ENCODE measurements at places on chromosomes 3 and 15.
A peak's percentile ranks its signal among the peaks of the same experiment; 100 is the strongest.

DNA sequence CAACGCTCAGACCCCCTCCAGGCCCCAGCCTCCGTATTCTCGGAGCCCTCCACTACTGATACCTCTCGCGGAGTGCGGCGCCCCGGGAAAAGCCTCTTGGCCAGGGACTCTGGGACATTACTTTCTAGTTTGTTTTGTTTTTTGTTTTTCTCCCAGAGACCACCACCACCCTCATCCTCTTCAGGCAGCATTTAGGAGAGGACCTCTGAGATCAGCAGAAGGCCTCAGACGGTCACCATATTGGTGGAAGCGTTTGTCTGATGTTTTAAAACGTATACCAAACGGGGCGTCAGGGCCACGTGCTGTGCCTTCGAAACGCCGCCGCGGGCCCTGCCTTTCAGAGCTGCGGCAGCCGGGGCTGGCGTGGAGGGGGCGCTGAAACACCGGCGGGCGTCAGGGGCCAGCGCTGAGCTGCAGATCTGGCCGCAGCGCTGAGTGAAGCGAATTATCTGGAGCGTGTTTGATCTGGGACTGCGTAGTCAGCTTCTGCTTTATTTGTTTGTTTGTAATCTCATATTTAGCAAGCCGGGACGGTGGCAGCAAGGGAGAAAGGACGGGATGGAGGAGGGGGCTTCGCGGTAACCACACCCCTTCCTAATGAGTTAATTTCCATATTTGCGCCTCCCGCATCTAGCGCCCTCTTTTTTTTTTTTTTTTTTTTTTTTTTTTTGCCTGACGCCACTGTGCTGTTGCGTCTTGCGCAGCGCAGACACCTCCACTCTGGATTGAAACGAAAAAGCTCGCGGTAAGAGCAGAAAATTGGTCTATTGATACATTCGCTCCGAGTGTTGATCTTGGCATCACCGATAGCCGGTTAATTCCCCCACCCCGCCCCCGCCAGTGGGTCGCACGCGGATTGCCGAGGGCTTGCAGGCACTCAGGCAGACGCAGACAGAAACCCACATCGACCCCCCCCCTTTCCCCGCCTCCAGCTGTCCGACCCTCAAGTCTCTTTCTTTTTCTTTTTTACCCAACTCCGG, 14.9 kb downstream of the SOX2 start:
- DNase-seq: no peak

DNA sequence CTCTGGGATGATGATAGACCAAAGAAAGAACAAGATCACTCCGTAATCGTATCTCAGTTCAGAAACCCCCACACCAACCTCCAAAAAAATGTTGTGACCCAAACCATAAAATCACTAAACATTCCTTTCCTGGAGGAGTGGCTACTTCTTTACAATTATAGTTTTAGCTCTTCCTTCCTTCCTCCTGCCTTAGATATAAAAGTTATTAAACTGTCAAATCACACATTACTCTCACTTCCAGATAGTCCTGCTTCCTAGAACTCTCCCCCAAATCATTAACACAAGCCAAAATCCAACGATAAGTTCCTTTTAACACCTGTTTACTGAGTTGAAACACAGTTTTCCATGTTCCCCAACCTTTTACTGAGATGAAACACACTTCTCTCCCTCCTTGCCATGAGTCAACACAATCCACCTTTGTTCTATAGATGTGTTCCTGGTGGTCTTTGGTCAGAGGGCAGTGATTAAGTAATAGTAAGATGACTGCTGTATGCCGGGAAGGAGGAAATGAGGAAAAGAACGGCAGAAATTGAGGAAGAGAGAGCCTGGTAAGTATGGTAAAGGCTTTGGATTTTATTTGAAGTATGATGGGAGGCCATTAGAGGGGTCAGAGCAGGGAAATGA, 8.3 kb upstream of the CRYGS start:
- DNase-seq: no peak

GRCh38 chr15:64665179-64665578, 110.2 kb downstream of the RBPMS2 start:
- DNase-seq: no peak

GRCh38 chr15:60758961-60759729, 280.2 kb upstream of the ICE2 start:
- DNase-seq: no peak

DNA sequence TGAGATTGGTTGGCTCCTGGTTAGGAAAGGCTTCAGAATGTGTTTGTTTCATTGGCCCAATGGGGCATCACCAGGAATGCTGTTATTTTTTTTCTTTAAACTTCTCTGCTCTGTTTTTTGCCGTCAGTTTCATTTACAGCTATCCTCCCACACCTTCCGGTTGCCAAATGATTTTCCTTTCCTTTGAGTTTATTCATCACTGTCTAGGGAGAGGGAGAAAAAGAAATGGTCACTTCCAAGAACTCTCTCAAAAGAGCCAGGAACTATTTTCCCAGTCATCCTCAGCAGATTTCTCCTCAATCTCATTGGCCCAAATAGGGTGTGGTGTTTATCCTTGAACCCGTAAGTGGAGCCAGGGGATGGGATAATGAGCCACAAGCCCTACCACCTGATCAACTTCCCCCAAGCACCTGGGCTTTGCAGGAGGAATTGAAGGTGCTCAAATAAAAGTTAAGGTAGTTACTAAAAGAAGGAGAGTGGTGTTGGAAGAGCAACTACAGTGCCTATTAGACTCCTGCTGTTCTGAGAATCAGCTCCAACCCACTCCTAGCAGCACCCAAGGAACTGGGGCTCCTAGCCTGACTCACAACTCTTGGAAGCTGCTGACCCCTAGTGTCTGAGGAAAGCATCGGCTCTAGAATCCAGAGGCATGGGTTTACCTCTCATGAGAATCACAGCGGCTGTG, 183.8 kb upstream of the IL12A start:
- DNase-seq: peak; percentile 73

DNA sequence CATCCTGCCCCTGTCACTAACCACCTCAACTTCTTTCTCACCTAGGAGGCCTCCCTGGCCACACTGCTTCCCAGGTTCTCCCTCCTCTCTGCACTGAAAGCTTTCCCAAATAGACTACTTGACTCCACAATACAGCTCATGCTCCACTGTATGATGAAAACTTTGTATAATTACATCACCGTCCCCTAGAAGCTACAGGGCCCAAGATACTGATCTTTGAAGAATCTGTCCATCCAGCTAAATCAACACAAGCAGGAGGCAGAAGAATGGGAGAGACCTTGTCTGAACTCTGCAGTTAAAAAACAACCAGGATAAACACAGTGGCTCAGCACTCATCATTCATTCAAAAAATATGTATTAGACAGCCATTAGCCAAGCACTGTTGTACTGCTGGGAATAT, 26.4 kb upstream of the RPS17 start:
- no peak for DNase-seq

DNA sequence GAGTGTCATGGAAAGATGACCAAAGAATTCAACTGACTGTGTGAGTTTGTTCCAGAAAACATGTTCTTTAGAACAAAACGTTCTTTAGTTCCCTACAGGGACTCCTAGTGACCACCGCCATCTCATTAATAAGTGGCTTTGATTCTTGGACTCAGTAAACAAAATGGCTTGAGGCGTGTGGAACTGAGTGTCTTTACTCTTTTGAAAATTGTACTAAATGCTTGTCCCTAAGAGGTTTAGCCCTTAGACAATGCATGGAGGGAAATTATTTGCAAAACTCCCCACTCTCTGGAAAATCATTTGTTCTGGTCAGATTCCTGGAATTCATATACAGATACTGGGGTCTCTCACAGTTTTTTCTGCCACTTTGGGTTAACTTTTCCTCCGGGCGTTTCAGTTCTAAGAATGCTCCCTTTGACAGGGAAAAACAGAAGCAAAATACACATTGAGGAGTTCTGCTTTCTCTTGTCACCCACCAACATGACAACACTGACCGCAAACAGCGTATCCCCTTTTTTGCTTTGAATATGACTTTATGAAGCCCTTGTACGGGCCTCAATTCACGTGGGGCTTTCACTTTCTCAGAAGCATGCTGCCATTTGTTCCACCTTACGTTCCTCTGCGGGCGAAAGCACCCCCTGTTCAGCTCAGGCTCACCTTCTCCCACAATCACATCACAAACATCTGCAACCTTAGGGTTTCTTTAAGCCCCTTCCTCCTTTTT, 15.3 kb upstream of the NRROS start:
- DNase-seq: peak; percentile 56

- peak; percentile 60 for DNase-seq
These were observed 29.1 kb downstream of the FGD5 start for GRCh38 chr3:14847613-14848541.

- peak; percentile 45 for DNase-seq
These were observed 2.7 kb upstream of the OPA1 start for GRCh38 chr3:193590088-193590856.

GRCh38 chr15:74956648-74957475, at the start of gene RPP25:
RPP25 (minus strand) TSS chr15:74956772; CDS start chr15:74956583, 189 bp downstream.
- DNase-seq: peak; percentile 87

DNA sequence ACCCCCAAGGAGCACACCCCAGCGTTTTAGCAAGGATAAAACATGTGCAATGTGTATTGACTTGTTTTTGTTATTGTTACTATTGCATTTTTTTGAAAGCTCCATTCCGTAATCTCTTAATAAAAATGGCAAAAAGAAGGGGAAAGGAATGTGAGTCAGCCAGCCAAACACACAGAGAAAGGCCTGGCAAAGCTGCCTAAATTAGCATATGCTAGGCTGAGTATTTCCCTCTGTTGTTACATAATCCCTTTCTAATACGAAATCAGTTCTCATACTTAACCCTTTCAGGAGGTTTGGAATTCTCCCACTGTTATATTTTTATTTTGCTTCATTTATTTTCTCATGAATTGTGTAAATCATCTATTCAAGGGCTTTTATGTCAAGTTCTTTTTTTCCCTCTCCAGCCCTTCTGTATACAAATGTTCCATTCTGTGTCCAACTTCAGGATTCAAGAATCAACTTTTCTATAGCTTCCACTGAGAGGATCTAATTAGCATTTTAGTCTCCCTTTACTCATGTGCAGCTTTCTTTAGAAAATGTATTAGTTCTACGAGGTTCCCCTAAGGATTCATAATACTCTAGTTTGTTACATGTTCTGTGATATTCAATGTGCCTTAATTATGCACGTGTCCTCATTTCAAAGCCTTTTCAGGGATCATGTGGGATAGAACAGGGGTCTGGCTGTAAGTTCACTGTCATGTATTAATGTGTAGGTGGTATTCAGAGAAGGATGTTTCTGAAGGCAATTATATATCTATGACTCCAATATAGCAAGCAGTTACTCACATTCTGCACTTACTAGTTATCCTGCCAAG, 9.2 kb downstream of the CADM2 start:
- no peak for DNase-seq

- no peak for DNase-seq
These were observed 242.2 kb downstream of the SLCO3A1 start for GRCh38 chr15:92095693-92096092.

GRCh38 chr3:168693870-168694269, 598.1 kb upstream of the GOLIM4 start:
- DNase-seq: no peak

DNA sequence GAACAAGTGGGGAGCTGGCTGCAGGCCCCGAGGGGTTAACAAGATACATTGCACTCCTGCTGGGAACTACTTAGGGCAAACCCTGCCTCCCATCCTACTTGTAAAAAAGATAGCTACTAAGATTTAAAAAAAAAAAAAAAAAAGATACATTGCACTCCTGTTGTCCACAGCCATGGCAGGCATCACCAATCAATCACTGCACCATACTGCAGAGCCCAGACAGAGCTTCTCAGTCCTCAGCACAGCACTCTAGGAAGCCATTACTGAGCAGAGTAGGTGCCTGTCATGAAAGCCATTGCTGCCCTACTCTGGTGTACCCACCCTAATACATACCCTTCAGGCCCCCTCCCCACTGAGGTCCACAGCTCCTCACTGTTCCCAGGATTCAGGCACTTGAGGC, 64.8 kb downstream of the RASGRF1 start:
- DNase-seq: no peak

- DNase-seq: no peak
These were observed 114.7 kb downstream of the GADL1 start for GRCh38 chr3:30779686-30780287.

DNA sequence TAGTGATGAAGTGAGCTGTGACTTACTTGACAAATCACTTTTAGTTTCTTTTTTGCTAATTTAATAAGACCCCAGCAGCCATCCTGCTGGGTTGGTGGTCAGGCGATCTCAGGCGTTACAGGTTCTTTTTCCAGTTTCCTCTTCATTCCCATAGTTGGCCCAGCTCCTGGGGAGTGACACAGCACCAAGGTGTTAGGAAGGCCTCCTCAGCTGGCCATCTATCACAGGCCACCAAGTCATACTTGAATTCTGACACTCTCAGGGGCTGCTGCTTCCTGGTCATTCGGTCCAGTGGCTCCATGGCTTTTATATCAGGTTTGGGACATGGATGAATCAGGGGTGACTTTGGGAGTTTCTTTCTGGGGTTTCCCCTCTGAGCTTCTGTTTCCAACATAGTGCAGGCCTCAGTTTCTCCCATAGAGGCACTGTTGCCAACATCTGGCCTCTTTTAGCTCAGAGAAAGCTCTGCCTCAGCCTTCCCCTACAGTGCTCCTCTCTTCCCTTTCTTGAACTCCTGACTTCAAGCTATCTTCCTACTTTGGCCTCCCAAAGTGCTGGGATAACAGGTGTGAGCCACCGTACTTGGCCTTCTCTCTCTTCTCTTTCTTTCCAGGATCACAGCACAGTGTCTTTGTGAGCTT, 211.8 kb downstream of the NR2F2 start:
- DNase-seq: no peak

GRCh38 chr3:150740733-150741496, 22.1 kb downstream of the SIAH2 start:
- no peak for DNase-seq

DNA sequence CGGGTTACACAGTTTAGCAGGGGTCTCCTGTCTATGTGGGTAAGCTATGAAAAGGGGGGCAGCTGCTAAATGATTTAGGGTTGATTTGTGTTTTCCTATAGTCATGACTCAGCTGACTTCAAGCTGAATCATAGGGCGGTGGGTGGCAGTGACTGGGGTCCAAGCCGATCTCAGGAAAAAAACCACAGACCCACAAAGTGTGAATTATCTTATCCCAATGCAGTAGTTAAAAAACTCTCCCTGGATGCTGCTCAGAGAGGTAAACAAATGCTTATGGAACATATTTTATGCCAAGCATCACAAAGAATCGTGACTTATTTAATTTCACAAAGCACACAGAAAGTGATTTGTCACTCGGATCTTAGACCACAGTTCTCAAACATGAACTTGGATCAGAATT, 18.4 kb upstream of the TOPAZ1 start:
- no peak for DNase-seq

- DNase-seq: peak; percentile 30
These were observed 477.3 kb downstream of the SHQ1 start for GRCh38 chr3:72370947-72371346.

GRCh38 chr3:22594990-22595389, 608.1 kb upstream of the UBE2E2 start:
- DNase-seq: no peak

Data from upper lobe of left lung (tissue), 6 donors.